Stimulated activated CD4-positive, alpha-beta T cell treated with anti-CD3 and anti-CD28 coated beads, Interleukin-4, amount 100 ng/mL, for 1 hour (primary cell): ENCODE measurements at places on chromosomes 1 and 21.

GRCh38 chr1:10539411-10540043 is 64.8 kb downstream of the PEX14 start:
- no peak for DNase-seq

DNA sequence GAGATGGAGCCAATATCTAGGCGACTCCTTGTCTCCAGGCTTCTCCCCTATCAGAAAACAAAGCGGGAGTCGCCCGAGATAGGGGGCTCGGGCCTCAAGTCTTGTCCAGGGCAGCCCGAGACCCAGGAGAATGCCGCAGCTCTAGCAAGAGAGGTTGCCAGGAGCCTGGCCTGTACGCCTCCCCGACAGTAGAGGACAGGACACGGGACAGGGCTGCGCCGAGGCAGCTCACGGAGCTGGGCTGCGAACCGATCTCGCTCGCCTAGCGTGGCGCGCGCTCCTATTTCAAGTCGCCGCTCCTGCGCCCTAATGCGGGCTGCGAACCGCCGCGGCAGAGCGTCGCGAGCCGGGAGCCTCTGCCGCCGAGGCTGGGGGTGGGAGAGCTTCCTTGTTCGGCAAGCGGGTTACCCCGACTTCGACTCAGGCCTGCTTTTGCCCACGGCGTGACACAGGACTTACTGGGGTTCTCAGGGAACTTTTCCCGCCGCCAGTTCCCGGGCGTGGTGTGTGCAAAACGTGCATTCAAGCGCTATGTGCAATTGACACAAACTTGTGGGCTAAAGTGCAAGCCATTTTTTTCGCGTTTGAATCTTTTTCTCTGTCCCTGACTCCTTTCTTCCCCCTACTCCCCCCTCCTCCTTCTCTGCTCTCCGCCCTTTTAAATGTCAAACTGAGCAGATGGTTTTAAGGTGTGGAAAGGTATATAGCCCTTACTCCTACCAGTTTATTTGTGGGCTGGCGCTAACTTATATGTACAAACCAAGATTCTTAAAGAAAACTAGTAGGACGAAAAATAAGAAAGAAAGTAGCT is 2.4 kb upstream of the PROX1 start:
- DNase-seq, result no peak

DNA sequence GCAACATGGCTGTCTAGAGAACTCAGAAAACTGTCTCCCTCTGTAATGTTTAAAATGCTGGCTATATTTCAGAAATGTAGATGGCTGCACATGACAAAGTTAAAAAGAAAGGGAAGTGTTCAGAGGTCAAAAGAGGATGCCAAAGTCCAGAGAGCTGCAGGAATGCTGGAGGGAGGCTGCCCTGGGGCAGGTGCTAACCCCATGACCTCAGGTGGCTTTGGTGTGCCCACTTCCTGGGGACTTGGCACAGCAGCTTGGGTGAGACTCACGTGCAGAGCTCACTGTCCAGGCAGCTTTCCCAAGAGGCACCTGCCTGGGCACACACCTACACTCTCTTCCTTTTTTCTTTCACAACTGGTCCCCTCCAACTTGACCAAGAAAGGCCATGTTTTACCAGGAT is 256.4 kb downstream of the KCNJ6 start:
- no peak for DNase-seq

DNA sequence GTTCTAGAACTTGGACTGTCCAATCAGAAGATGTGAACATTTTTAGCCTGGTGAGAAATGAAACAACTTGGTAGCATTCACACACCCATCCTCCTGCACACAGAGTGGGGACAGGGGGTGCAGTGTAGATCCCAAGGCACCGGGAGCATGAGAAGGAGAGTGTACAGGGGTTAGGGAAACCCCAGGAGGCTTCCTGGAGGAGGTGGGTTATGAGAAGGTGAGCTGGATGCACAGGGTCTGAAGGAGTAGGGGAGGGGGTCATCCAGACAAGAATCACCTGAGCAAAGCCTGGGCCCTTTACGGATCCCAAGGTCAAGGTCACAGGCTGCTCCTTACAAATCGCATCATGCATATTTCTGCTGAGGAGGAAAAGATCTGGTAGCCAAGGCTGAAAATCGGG is 117.5 kb upstream of the TMPRSS2 start:
- no peak for DNase-seq

DNA sequence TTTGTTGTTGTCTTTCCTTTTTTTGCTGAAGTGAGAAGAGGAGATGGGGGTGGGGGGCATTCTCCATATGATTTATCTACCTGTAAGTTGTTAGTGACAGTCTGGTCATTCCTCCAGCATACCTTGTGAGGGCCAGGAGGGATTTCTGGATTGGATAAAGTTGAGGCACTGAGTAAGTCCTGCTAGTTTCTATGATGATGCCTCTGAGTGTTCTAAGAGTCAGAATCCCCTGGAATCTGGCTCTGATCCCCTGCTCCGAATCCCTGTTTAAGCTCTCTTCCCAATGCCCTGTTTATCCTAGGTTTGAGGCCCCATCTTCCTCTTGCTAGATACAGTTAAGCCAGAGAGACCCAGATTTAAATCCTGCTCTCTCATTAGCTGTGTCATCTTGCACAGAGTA is 83.2 kb upstream of the HOOK1 start:
- no peak for DNase-seq

DNA sequence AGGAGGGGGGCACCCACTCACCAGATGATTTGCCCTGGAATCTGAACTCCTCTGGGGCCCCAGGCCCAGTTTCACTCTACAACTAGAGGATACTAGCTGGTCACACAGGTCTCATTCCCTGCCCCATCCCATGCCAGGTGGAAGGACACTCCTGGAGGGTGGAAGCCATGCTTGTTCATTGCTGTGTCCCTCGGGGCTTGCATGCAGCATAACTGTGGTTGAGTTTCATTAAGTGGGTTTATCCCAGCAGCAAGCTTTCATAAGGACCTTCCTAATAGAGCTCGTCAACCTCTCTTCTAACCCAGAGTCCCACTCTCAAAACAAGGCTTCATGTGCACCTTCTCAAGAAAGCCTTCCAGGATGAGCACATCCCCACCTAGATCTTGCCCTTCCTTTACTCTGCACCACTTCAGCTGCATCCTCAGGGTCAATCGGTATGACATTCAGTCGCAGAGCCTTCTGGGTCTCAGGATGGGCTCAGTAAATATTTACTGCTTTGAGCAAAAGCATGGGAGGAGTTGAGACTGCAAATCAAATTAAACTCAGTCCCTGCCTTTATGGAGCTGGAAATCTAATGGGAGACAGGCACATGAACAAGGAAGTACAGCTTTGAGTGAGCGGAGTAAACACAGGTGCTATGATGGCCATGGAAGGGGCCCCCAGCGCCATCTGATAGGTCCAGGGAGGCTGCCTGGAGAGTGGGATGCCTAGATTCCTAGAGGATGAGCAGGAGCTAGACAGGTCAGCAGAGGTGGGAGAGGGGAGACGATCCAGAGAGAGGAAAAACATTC is 32.3 kb downstream of the LAMB3 start:
- DNase-seq, result no peak

DNA sequence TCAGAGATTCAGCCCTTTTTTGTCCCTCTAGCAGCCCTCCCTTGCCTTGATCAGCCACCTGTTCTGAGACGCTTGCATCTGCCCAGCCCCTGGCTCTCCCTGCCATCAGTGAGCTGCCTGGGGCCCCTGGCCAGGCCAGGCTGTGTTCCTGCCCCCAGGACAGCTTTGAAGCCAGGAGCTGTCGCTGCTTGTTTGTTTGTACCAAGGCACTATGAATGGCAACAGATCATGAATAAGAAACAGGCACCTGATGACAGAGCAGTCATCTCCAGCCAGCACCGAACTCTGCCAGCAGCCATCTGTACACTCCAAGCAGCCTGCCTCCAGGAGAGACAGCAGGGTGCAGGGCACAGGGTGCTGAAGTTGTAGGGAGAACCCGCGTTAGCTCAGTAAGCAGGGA is 8.1 kb upstream of the VWA5B1 start:
- DNase-seq, result no peak

DNA sequence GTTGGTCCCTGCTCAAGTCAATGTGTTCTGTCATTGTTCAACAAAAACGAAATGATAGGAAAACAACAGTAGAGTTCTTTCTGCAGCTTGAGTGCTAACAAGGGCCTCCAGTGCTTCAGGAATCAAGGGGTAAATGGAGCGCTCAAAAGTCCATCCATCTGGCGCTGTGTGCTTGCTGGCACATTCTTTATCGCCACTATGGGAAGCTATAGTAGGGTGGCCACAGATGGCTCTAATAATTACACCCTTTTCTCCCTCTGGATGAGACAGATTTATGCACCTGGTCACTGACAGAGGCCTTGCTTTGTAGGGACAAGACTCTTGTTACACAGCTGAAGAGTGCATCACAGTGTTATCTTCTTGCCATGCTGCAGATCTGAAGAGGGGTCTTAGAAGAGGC is 136.0 kb downstream of the GDAP2 start:
- no peak for DNase-seq

- DNase-seq, result no peak
Measured at GRCh38 chr1:46464013-46464548, 25.6 kb upstream of the DMBX1 start.

- DNase-seq, result no peak
Measured at GRCh38 chr1:245763873-245764331, 609.1 kb downstream of the KIF26B start.
